ENCODE measurements at places on chromosomes 11 and 22.

GRCh38 chr22:49928555-49929210 is 10.2 kb downstream of the CRELD2 start:
- DNase-seq: no peak

DNA sequence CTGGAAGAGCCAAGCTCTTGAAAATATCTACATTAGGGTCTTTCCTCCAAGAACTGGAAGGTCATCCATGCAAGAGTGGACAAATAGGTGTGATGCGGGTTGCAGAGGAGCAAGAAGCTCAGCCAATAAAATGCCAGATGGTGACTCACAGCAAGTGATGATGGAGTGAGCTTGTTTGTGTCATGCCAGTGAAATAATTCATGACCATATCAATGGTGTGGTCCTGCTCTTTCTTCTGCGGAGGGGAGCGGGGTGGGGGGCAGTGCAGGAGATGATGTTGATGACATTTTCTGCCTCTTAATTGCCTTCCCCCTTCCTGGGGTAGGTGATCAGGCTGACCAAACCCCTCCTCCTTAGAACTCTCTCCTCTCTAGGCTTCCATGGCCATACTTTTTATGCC is 118.5 kb upstream of the TIMP3 start:
- DNase-seq: no peak

- DNase-seq: no peak
Measured at GRCh38 chr11:76789443-76789719, 6.2 kb downstream of the TSKU start.

DNA sequence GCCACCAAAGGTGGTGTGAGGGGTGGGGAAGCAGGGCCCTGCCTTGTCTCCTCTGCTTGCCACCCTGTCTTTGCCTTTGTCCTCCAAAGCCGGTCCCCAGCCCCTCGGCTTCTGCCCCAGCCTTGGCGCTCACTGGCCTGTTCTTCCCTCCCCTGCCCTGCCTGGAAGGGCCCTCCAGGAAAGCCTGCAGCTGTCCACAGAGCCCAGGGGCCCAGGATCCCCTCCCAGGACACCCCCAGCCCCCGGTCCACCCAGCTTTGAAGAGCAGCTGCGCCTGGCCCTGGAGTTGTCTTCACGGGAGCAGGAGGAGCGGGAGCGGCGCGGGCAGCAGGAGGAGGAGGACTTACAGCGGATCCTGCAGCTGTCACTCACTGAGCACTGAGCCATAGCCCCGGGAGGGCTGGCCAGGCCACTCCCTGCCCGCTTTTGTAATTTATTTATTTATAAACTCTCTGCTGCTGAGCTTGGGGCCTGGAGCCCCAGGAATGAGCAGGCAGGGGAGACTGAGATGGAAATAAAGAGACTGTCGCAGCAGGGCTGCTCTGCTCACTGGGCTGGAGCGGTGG is 1.3 kb upstream of the SSH3 start:
- DNase-seq: no peak

GRCh38 chr11:32963721-32964120 is 52.0 kb upstream of the DEPDC7 start:
- no peak for DNase-seq
